Activated T-cell treated with anti-CD3 and anti-CD28 coated beads for 24 hours (primary cell): ENCODE measurements at places on chromosomes 5 and 9.

DNA sequence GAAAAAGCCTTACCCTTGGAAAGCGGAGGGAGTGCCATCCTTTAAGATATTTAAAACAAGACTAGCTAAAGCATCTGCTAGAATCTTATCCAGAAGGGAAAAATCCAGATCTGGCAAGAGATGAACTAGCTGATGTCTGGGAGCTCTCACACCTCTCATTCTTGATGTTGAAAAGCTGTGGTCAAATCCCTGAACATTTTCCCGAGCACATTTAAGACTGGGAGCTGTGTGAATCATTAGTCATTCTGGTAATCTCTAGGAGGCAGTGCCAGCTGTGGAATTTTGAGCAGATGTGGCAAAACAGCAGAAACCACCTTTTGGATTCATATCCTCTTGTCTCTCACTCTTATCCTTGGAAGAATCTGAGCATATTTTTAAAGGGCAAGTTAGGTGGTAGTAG, 218.0 kb downstream of the MAN2A1 start:
- no peak for DNase-seq

DNA sequence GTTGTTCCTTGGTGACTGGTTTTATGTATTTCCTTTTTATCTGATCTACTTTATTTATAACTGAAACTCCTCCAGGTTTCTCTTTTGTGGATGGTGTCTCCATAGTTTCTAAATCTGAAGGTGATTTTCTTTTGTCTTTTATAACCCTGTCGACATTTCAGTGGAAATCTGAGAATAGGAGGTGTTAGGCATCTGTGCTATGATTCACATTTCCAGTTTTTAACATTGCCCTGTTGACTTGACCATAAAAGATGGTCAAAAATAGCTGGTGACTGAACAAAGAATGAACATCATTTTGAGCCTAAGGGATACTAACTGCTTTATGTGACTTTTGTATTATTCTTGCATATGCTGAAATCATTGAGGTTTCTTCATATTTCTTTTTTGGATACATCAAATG, 190.5 kb downstream of the PCSK1 start:
- no peak for DNase-seq

DNA sequence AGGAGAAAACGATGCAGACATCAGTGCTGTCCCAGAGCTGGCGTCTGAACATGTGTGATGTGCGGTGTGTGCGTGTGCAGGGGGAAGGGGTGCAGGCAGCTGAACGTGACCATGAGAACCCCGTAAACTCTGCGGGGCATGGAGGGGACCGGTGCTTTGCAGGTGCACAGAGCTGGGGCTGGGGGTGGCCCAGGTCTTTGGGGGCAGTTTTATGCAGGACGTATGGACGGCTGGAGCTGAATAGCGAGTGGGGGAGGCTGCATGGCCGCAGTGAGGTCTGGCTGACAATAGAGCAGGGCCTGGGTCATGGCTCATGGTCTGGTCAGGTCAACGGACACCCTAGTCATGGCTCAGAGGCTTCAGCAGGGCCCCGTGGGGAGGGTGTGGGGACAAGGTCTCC, 3.3 kb upstream of the EXOC3 start:
- DNase-seq: no peak

DNA sequence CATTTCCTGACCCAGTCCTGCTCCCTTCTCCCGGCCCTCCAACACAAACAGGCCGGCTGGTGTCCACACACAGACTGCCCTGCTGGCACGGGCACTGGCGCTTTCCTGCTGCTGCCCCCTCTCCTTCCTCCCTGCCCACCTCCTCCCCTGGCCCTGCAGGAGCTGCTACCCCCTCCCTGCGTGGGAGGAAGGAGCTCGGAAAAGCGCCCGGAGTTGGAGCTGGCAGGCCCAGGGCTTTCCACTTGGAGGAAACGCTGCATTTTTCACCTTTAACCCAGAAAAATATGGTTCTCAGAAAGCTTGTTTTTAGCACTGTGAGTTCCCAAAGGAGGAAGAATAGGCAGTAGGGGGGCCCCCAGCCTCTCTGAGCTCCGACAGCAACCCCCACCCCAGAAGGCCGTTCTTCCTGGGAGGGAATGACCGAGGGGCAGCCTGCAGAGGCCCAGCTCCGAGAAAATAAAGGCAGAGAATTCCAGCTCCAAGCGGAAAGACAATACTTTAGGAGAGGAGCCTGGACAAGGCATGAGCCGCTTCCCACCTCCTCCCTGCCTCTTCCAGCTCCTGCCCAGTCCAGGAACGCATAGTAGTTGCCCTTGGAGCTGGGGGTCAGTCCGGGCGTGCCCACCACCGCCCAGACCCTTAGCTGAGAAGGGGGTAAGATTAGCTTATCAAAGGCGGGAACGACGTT, 88.9 kb downstream of the LIFR start:
- DNase-seq: no peak

DNA sequence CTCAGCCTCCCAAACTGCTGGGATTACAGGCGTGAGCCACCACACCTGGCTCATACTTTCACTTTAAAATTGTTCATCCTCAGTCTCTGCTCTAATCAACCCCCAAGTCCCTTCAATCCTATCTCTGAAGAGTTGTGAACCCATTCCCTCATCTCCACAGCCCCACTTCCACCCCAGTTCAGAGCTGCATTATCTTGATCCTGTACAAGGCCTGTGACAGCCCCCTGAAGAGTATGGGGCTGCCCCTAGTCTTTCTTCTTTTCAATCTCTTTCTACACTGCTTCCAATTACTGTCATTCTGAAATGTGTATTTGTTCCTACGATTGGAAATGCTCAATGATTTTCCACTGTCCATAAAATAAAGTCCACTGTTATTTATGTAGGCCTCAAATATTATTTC, 588.3 kb downstream of the RAB3C start:
- no peak for DNase-seq

GRCh38 chr9:21964925-21965385, 29.2 kb downstream of the CDKN2A start:
- DNase-seq: peak; percentile 35

DNA sequence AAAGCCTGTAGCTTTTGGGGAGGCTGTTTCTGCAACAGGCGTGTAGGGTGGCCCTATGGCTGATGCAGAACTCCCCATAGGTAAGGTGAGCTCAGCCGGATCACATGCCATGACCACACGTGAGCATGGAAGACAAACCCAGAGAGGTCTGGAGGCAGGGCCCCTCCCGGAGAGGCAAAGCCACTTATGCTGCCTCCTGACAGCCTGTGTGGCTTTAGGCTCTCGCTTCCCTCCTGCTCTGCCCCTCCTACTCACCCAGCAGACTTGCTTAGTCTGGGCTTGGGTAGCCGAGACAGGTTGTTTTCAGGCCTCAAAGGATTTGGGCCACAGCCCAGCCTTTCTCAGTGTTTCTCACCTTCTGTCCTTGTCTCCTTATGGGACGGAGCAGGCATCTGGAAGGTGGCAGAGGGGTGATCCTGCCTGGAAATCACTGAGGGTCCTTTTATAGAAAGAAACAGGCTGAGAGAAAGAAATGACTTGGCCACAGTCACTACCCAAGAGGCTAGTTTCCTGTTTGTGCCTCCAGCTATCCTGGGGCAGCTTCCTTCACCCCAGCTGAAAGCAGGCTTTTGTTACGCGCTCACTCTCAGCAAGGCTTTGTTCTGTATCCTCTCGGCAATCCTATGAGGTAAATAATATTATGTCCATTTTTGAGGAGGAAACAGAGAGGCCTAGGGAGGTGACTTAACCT, 89.9 kb downstream of the DAB2IP start:
- DNase-seq: no peak

DNA sequence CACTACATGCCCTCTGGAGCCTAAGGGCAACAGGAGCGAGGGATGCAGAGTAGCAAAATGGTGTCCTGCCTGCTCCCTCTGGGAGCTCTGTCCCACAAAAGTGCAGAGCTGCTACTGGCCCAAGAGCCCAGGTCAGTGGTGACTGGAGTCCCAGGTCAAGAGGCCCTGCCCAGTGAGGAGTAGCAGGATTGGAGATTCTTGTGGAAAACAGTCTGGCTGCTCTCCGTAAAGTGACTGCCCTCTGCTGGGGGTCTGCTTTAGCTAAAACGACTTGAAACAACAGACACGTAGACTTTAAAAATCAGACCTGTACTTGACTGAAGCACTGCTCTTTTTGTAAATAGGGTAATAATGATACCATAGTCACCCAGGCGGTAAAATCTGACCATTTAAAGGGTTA, 917.0 kb downstream of the MAT2B start:
- no peak for DNase-seq

- no peak for DNase-seq
Observed at GRCh38 chr9:124392254-124392870, 22.9 kb downstream of the PSMB7 start.

DNA sequence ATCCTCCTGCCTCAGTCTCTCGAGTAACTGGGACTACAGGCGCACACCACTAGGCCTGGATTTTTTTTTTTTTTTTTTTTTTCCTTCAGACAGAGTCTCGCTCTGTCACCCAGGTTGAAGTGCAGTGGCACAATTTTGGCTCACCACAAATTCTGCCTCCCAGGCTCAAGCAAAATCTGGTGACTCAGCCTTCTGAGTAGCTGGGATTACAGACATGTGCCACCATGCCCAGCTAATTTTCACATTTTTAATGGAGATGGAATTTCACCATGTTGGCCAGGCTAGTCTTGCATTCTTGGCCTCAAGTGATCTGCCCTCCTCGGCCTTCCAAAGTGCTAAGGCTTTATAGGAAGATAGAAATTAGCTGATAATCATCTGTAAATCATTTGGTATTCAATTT, 43.9 kb downstream of the NSA2 start:
- no peak for DNase-seq

GRCh38 chr5:11407556-11408145, 496.6 kb downstream of the CTNND2 start:
- DNase-seq: no peak

DNA sequence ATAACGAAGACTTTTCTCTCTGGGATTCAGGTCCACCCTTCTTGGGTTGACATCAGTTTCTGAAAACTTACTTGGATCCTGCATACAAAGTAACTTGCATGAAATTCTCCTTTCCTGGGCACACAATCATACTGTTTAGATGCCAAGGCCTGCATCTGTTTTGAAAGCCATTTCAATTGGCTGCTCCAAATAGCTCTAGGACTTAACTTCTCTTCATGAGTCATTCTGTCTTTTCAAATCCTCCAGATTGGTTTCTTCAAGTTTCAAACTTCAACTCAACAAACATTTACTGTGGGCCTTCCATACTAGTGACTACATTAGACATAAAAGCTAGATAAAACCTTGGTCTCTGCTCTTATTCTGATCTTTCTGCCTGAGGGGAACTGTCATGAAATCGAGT, 54.8 kb upstream of the HMHB1 start:
- no peak for DNase-seq

GRCh38 chr9:133990366-133991213, 1.5 kb downstream of the VAV2 start:
- DNase-seq: no peak

DNA sequence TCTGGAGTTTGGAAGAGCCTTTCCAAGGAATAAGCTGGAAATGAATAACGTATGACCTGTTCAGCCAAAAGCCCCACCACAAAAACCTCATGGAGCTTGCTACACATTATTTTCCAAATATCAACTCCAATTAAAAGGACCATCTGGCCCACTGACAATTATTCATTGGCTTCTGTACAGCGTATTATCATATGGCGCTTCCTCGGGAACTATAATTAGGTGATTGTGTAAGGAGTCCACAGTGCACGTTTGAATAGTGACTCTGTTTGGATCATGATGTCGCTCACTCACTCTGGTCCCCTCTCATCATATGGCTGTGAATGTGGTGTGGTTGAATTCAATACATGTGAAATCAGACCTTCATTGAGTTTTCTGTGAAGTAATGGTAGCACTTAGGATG, 52.1 kb downstream of the GDNF start:
- no peak for DNase-seq

GRCh38 chr9:135711391-135711790, 9.4 kb downstream of the KCNT1 start:
- no peak for DNase-seq

DNA sequence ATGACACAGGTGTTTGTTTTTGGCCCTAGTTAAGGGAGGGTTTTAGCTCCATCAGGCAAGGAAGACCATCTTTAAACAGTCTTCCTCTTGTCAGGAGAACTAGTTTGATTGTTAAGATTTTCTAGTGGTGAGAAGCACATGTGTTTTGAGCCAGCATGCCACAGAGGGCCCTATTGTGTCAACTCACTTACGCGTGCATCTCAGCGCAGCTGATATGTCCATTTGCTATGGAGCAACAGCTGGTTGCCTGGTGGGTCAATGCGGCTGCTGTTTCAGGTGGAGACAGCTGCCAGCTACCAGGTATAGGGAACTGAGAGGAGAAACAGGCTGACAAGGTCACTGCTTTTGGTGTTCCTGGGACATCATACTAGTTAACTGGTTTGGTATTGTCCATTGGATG, 100.5 kb upstream of the PRRC1 start:
- no peak for DNase-seq

DNA sequence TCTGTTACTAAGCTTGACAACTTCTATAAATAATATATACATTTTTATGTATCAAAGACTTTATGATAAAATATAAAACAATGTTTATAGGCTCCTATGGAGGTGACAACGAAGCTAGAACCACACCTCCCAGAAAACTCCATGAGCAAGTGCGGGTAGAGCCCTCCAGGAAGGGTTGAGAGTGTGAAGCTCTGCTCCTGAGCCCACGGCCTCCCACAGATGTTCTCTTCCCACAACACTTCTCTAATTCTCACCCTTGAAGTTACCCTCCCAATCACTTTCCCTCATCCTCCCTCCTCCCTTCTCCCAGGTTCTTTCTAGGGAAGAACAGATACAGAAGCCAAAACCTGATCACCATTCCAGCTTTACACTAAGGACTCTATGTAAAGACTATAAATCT, 427.6 kb downstream of the SPOCK1 start:
- no peak for DNase-seq

DNA sequence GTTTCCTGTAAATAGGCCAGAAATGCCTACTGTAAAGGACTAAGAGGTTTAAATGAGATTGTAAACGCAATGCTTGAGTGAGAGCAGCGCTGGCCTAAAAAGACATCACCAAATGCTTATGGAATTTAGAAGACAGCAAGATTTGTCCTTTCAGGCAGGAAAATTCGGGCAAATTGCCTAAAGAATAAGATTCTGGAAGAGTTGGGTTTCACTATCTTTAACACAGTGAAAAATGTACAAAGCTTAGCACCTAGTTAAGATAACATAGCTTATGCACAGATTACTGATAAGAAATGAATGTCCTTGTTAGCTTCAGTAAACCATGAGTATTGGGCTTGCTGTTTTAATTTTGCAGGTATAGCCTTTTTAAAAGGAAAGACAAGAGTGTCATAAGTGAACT, 4.7 kb downstream of the FKBP15 start:
- no peak for DNase-seq

GRCh38 chr5:159402311-159402710, 72.0 kb upstream of the IL12B start:
- no peak for DNase-seq

- no peak for DNase-seq
Observed at GRCh38 chr5:106489004-106489403, 1181.7 kb downstream of the EFNA5 start.

- no peak for DNase-seq
Observed at GRCh38 chr5:61000887-61001286, 55.9 kb downstream of the NDUFAF2 start.

GRCh38 chr5:79514391-79515105, 614 bp upstream of the HOMER1 start:
- DNase-seq: peak; percentile 87
